Mammary microvascular endothelial cell (primary cell): ENCODE measurements at places on chromosomes 12 and 14. TPM values are rescaled to one million over a fixed set of nuclear protein-coding genes. Genes with fewer than 3 reads are reported as not detected.

ADSS1 gene
- 0.10 and 0.47 TPM in 2 replicates for total RNA-seq

KIF5A gene
- 0.07 TPM in 1 of 2 replicates, not detected in the other for total RNA-seq

ABCC9 gene
- 0.05 and 0.07 TPM in 2 replicates for total RNA-seq

ANKRD33 gene
- 1.0 TPM in 1 of 2 replicates, not detected in the other for total RNA-seq

ACSM4 gene
- total RNA-seq, result not detected in 2 replicates
